ENCODE measurements at places on chromosomes 3 and 15.

DNA sequence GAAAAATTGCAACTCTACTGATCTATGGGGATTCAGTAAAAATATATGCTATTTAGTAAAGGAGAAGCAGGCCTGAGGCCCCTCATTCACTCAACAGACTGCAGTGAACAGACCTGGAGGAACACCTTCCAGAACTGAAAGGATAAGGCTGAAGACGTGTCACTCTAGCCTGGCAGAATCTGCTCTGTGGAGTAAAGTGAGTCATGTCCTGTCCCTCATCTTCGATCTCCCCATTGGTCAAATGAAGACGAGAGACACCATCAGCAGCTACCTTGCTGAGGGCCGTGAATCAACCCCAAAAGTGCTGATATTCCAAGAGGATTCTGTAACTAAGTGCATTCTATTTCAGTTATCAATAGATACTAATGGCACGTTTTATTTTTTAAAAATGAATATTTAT lies 359.7 kb downstream of the FGF12 start:
- DNase-seq = no peak

DNA sequence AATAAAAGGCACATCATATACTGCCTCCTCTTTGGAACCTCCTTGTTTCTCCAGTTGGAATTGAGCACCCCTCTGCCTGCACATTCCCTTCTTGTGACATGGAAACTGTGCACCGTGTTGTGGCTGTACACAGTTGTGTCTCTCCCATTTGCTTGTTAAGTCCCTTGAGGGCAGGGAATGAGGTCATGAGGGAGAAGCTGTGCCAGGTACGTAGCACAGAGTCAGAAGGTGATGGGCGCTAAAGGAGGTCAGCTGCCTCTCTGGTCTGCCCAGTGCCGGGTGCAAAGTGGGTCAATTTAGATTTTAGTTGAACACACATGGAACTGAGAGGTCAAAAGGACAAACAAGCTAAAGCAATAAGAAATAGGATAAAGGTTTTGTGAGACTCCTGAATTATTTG lies 124.4 kb downstream of the FAM43A start:
- no peak for DNase-seq

- no peak for DNase-seq
These were observed 773.9 kb upstream of the CADM2 start for GRCh38 chr3:84184937-84185336.

DNA sequence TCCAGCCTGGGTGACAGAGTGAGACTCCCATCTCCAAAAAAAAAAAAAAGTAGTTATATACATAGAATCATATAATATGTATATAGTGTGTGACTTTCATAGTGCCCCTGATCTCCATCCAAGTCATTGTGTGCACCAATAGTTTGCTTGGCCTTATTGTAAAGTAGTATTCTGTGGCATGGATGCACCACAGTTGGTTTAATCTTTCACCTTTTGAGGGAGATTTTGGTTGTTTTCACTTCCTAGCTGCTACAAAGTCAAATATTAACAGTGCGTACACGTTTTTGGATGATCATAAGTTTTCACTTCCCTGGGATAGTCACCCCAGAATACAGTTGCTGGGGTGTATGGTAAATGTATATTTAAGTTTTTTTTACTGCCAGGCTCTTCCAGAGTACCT lies 162.8 kb downstream of the PTPRG start:
- DNase-seq = no peak

DNA sequence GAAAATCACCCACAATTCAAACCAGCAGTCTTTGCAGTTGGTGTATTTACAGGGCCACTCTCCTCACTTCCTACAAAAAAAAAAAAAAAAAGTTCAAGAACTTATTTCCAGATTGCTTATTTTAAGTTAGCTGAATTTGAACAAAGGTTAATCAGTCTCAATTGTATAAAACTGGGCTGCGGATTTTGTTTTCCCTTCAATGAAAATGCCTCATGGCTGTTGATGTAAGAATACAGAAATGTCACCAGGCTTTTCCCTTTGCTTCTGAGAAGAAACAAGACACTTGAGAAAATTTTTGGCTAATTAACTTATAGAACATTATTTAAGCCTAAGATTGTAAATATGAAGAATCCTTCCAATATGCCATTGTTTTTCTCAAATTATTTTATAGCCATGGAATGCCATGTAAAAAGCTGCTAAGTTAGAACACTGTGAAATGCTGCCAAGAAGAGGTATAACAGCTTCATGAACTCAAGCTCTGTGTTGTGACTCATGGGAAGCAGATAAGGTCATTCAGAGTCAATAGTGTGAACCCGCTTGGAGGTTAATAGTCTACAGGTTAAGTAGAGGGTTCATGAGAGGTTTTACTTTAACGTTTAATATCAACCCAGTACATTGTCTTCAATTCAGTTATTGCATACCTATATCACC lies 84.3 kb upstream of the ABI3BP start:
- no peak for DNase-seq

- DNase-seq = no peak
These were observed 16.9 kb upstream of the LRRC31 start for GRCh38 chr3:169886671-169887070.

- DNase-seq = peak; percentile 9
These were observed 485 bp downstream of the CELF6 start for GRCh38 chr15:72319360-72319984.

GRCh38 chr3:138068579-138069174 lies 46.7 kb downstream of the DZIP1L start:
- peak; percentile 47 for DNase-seq

DNA sequence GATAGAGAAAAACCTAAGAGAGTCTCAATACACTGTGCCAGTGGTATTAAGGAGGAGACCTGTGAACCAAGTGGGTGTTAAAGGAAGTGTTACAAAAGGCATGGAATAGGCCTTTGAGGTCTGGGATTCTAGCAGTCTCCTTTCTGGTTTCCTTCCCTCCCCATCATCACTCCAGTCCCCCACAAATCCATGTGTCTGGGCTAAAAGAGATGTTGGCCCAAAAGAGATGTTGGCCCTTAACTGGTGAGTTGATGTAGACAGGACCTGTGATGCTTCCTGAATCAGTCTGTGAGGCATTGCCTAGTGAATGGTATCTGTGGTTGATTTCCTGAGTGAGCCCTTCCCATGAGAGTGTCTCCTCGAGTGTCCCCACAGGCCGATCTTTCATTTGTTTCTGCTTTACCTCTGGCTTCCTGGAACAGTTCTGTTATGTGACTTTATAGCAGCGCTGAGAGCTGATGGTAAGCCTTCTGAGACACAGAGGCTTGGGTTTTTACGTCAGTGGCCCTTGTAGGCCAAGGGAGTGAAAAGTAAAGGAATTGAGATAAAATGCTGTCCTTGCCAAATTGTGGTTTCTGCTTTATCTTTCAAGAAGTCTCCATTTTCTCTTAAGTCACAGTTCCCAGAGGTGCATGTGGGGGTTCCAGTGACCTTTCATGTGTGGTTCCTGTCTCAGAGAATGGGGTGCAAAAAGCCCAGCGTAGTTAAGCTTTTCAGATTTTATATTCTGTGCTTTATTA lies 87.8 kb downstream of the KLHL25 start:
- DNase-seq = no peak

- no peak for DNase-seq
These were observed 1238.2 kb downstream of the ROBO1 start for GRCh38 chr3:78529601-78530000.

DNA sequence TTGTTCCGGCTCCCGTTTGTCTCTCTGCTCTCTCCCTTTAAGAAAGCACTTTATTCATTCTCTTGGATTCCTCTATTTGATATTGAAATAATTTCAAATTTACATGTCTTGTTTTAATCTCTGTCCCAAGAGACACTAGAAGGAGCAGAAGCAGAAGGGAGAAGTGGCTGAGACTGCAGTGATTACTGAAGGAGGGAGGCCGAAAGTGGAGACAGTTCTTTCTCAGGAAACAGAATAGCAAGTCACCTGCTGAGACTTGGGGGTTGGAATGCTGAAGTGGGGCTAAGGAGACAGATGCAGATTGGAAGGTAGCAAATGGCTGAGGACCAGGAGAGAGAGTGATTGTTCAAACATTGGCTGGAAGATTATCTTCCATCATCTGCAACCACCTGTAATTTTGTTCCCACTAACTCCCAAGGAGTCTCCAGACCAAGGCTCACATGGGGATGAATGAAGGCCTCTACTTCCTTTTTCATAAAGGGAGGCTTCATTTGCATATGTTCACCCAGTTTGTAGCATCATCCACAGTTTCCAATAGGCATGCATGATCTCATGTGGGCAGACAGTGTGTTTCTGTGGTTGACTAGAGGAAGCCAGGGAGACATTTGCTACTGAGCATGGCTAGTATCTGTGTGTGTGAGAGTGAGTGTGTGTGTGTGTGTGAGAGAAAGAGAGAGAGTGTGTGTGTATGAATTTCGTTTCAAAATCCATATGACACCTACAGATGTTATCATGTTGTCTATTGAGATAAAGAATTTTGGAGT lies 24.0 kb downstream of the LTF start:
- DNase-seq = no peak

Data from stimulated activated CD8-positive, alpha-beta memory T cell treated with anti-CD3 and anti-CD28 coated beads, Interleukin-12 subunit alpha, Interleukin-12 subunit beta, amount 100 ng/mL, for 1 hour (primary cell).